H7 (cell line): ENCODE measurements at places on chromosomes 1 and 21. TPM values are rescaled to one million over a fixed set of nuclear protein-coding genes. Genes with fewer than 3 reads are reported as not detected.

Gene NBPF11
- 4.2 and 7.6 TPM in 2 replicates for total RNA-seq

Gene AIM2
- total RNA-seq, result 0.31 and 0.55 TPM in 2 replicates

Gene TCEANC2
- total RNA-seq, result 4.3 and 6.4 TPM in 2 replicates

Gene PEAR1
- total RNA-seq, result 1.2 and 1.8 TPM in 2 replicates

Gene ADAMTS5
- 0.52 and 1.5 TPM in 2 replicates for total RNA-seq

Gene LTN1
- total RNA-seq, result 22.0 and 26.5 TPM in 2 replicates

Gene GBP3
- not detected in 2 replicates for total RNA-seq

Gene S100A9
- total RNA-seq, result not detected in 2 replicates

Gene MXRA8
- 54.2 and 80.1 TPM in 2 replicates for total RNA-seq

Gene CHODL
- 15.8 and 21.8 TPM in 2 replicates for total RNA-seq
